ENCODE measurements at places on chromosomes 1 and 21. TPM values are rescaled to one million over a fixed set of nuclear protein-coding genes. Genes with fewer than 3 reads are reported as not detected.

The RBP7 gene
- 5.7 TPM for total RNA-seq

The SLC22A15 gene
- 0.53 TPM for total RNA-seq

The FMOD gene
- 258 TPM for total RNA-seq

The TMEM52 gene
- 66.3 TPM for total RNA-seq

- no peak for DNase-seq
Observed at GRCh38 chr21:22573834-22574233, 1575.6 kb downstream of the NCAM2 start.

DNA sequence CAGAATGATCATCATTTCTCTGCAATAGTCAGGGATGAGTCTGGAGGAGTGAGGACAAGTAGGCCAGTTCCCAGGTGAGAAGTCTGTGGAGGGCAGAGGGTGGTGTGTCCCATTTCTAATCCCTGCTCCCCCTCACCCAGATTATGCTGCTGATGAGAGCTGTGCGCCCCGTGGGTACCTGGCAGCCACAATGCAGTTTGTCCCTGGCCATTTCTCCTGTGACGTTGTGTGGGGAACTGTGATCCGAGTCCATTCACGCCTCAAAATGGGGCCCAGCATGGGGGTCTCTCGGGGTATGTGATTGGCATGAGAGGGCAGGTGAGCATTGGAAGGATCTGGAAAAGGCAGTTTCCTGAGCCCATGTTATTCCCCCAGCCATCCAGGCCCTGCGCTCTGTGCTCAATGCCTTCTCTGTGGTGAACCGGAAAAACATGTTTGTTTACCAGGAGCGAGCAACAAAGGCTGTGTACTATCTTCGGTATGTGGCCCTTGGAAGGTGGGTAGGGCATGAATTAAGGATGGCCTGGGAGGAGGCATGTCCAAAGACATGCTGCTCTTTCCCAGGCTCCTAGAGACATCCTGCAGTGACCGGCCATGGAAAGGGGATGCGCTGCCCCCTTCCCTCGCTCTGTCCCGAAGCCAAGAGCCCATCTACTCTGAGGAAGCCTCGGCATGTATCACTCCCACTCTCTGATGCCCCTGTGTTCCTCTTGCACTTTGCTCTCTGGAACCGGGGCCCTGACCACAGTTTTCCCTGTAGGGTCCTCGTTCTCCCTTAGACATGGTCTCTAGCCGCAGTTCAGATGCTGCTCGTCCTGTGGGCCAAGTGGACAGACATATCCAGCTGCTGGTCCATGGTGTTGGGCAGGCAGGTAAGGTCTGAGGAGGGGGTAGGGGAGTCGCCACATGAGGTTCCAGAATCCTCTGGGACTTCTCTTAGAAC, 16.4 kb downstream of the HYI start:
- no peak for DNase-seq

GRCh38 chr1:31959521-31960340, 21.6 kb upstream of the PTP4A2 start:
- no peak for DNase-seq

DNA sequence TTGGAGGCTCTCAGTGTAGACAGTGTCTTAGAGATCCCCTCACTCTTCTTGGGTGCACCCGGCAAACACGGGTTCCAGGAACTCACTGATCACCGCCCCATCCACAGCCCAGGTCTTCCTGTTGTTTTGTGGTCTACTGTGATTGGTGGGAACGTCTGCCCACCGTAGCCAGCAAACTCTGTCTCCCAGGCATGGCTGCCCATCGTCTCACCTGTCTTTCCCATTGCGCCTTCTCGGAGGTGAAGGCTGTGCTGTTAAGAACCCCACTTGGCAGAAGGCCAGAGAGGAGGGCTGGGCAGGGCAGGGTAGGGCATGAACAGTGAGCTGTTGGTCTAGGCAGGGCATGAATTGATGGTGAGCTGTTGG, 14.1 kb upstream of the KCNA2 start:
- DNase-seq = no peak

DNA sequence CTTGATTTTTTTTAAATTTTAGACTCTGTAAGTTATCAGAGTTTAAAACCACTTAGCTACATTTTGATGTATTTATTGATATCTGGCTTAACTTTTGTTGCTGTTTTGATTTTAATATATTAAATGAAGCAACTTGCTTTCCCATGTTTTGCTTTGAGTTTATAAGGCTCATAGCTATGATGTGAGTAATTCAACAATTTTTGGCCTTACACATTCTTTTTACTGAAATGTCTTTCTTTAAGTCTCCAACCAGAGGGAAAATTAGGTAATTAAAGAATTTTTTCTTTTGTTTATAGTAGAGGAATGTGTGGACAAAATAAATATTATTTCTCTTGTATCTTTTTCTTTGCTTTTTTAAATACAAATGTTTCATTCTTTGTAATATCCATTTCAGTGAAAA, 258.3 kb upstream of the ADAMTS5 start:
- DNase-seq = no peak

DNA sequence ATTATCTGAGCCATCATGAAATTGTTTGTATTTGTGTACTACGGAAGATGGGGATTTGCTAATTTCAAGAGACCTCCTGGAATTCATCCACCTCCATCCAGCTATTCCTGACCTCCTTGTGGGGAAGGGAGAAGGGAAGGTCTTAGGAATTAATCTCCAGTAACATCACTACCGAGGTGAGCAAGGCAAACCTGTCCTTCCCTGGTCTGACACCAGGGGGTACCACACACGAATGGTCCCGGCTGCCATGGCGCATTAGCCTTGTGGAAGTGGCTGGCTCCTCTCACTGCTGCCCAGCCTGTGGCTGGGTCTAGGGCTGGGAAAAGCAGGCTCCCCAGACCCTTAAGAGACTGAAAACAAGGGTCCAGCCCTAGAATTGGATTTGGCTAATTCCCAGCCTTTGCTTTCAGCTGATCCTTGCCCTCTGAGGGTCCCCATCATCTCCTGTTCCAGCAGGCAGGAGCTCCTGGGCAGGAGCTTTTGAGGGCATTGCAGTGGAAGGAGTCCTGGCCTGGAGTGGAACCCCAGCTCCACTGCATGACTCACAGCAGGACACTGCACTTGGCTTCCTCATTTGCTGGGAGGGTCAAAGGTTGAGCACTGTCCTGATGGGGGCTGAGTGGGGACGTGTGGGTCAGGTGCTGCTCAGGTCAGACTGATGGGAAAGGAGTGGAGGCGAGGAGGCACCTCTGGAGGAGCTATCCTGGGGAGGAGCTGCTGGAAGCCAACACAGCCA, 34.8 kb downstream of the RIMS3 start:
- peak; percentile 14 for DNase-seq

DNA sequence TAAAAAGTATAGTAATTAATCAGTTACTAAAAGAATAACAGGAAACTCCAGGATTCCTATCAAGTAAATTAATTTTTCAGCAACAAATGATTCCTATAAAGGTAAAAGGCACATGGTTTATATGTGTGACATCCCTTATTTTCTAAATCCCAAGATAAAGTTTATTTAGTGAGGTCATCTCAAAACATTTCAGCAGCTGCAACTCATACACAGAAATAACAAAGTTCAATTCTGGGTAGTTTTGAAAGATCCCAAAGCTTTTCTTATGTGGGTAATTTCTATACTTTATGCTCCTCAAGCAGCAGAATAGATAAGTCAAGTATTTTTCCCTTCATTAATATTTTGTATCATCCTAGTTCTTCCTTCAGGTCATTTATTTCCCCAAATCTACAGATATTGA, 117.7 kb downstream of the EIF4G3 start:
- DNase-seq = no peak

- DNase-seq = peak; percentile 71
Observed at GRCh38 chr1:5682626-5683225, 309.5 kb downstream of the NPHP4 start.

GRCh38 chr1:40736085-40736531, 44.6 kb downstream of the NFYC start:
- DNase-seq = peak; percentile 63

GRCh38 chr1:32701951-32702598, 495 bp downstream of the SYNC start:
- peak; percentile 54 for DNase-seq

DNA sequence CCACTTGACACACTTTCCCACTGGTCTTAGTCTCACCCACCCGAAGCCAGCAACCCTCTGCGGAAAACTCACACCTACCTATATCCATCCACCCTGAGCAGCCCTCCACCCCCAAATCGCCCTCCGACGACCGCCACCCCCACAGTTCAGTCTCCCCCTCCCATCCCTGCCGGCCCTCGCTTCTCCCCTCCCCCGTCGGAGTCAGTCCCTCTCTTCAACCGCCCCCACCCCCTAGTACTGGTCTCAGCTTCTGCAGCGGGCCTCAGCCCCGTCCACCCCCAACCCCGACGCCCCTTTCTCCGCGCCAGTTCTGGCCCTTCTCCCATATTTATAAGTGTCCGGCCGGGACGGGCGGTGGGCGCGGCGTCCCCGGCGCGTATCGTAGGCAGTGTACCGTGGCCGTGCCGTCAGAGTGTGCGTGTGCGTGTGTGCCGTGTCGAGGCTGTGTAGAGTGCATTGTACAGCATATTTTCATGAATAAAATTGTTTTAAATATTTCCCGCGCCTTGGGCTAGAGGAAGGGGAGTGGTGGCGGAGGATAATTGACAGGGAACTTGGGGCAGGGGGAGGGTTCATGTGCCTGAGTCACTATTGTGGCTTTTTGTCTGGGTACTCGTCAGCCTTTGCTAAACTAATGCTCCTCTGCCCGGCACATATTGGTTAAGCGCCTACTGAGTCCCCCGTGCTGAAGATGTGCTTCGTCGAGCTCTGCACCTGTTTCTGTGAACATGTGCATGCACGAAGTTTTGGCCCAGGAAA, 22.0 kb downstream of the FOXO6 start:
- DNase-seq = peak; percentile 79
